AG08395 (cell line): ENCODE measurements at places on chromosomes 2 and 18.

- no peak for DNase-seq
Measured at GRCh38 chr2:1770566-1771380, 26.5 kb upstream of the PXDN start.

GRCh38 chr2:152200101-152200500 is 24.5 kb upstream of the STAM2 start:
- no peak for DNase-seq

GRCh38 chr18:21049306-21049705 is 62.3 kb downstream of the ROCK1 start:
- no peak for DNase-seq

GRCh38 chr2:64972876-64973275 is 16.3 kb upstream of the SLC1A4 start:
- DNase-seq: no peak

GRCh38 chr18:38221476-38222100 is 656.0 kb upstream of the CELF4 start:
- DNase-seq: no peak

GRCh38 chr2:108632332-108633160 is 86.7 kb upstream of the RANBP2 start:
- DNase-seq: no peak

DNA sequence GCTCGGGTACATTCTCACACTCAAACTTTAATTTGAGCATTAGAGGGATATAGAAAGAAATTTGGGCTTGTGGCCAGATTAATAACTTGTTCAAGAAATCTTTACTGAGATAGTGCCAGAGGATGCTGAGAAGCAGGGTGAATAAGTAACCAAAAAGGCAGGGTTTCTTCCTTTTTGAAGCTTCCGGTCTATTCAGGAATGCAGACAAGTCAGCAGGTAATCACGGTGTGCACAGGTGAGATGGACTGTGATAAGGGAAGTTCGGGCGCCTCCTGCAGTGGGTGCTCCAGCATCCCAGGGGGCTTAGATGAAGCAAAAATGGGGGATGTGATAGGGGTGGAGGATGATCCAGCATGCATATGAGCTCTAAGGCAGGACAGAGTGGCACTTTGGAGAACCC is 44.9 kb upstream of the CYP1B1 start:
- DNase-seq: no peak
